ENCODE measurements at places on chromosomes 7 and 10.

GRCh38 chr10:98006266-98006665 lies 24.2 kb downstream of the CRTAC1 start:
- DNase-seq = no peak

GRCh38 chr7:94962661-94963060 lies 55.3 kb downstream of the PPP1R9A start:
- no peak for DNase-seq

- DNase-seq = no peak
These were observed 44.5 kb upstream of the STMP1 start for GRCh38 chr7:135617781-135618180.

- peak; percentile 62 for DNase-seq
These were observed 103.7 kb downstream of the RNF216 start for GRCh38 chr7:5677538-5678294.

GRCh38 chr7:14787551-14787950 lies 115.0 kb downstream of the DGKB start:
- DNase-seq = no peak

DNA sequence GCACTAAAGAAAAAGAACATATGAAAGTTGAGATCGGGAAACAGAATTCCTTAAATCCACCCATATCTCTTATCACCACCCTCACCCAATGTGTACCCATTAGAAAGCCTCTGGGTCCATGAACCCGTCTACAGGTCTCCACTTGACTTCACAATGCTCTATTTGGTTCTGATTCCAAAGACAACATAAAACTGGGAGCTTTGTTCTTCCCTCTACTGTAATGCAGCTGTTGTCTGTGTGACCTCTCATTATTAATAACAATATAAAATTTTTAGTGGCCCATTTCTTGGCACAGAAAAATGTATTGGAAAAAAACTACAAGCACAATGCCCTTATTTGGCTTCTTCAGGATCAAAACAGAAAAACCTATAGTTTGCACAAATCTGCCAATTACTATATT lies 30.0 kb downstream of the DOCK4 start:
- no peak for DNase-seq

- DNase-seq = no peak
These were observed 35.6 kb downstream of the ACADSB start for GRCh38 chr10:123044391-123044790.

GRCh38 chr10:100830728-100831111 lies 82.0 kb upstream of the SLF2 start:
- no peak for DNase-seq

- peak; percentile 4 for DNase-seq
These were observed 166.4 kb downstream of the C7orf25 start for GRCh38 chr7:42745357-42746059.

Data from PC-9 (cell line).